ENCODE measurements at places on chromosomes 4 and X.
A peak's percentile ranks its signal among the peaks of the same experiment; 100 is the strongest.

DNA sequence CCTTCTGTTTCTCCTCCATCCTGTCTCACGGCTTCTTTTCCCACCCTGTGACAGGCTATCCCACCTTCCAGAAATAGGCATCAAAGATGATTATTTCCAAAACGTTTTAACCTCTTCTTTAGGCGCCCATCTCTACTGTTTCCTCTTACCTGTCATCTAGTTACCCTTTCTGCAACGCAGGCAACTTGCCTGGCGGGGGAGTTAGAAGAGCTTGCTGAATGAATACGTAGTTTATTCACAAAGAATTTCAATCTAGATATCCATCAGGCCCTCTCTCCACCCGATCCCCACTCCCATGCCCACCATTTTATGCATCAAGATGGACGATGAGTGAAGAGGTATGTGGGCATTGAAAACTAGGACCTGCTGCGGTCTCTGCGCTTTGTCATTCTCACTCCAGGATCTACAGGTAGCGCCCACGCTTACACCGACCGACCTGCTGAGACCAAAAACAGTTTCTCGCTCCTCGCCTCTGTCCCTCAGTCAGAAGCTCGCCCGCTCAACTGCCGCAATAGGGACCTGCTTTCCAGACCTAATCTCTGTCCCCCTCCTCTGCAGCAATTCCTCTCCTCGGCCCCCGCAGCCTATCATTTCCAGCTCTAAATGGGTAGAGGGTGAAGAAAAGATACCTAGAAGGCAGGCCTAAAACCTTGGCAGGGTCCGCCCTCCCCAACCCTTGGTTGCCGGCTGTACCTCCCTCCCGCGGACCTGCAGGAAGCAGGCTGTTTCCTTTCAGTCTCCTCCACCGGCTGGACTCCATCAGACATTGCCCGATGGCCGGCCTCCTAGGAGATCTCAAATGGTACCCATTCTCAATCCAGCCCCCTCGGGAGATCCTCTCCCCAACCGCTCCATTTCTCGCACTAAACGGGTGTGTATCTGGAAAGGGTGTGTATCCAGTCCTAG lies 624 bp downstream of the BEX5 start:
- DNase-seq, result peak; percentile 15

GRCh38 chr4:173045571-173045970 lies 123.0 kb upstream of the GALNT7 start:
- DNase-seq, result no peak

DNA sequence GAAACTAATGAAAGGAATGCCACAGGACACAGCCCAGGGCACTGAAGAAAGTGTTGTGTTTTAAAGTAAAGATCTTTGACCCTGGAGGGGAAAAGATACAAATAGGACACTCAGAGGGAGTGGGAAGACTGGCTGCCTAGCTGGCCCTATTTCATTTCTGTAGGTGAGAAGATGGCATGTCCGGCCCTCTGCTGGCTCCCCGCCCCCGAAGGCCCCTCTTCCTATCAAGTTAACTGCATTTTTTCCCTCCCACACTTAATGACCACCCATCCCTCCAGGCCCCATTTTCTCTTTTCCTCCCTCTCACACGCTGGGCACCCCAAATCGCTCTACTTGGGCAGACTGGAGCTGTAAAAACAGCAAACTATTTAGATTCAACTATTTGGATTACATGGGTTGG lies 5.5 kb upstream of the TRIM75 start:
- no peak for DNase-seq

DNA sequence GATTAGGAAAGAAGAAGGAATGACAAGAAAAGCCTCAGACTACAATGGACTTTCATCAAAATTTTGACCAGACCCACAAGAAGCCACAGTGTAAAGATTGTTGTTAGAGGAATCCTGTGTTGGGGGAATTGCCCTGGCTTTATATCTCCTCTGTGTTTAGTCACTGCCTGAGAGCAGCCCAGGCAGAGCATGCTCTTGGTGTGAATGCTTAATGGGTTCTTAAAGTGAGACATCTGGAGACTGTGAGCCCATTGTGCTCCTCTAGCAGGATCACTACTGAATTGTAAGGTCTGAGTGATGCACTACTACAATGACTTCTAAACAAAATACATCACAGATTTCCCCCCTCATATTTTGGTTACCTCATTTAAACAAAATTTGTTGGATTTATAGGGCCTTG lies 1860.5 kb upstream of the ADGRL3 start:
- DNase-seq, result no peak

DNA sequence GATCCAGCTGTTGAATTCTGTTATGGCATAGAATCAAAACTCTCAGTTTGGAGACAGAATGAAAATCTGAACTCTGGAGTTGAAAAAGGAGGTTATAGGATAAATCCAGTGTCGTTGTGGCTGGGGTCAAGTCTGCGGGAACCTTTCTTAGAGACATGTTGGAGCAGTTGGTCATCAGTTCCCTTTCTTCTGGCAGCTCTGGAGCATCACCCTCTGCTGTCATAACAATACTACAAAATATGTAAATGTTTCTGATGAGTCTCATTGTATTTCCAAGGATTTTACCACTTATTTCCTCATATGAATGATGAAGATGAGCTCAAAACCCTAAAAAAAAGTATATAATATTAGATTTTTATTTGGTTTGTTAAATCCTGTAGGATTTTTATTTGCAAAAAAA lies 7.5 kb downstream of the TLR10 start:
- DNase-seq, result no peak

DNA sequence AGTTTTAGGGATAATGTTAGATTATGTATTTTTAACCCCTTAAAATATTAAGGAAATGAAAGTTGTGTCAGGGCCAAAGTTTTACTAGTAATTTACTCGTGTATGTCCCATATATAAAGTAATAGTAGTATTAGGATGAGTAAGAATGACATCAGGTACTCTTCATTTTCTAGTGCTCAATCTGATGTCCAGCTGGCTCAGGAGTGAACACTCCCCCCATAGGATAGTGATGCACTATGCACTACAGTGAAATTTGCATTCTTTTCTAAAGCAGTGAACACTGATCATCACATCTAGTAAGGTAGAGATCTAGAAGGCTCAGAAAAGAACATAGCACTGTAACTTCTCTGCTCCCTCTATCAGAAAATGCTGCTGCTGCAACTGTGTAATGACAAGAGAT lies 409.7 kb downstream of the GLUD2 start:
- no peak for DNase-seq

DNA sequence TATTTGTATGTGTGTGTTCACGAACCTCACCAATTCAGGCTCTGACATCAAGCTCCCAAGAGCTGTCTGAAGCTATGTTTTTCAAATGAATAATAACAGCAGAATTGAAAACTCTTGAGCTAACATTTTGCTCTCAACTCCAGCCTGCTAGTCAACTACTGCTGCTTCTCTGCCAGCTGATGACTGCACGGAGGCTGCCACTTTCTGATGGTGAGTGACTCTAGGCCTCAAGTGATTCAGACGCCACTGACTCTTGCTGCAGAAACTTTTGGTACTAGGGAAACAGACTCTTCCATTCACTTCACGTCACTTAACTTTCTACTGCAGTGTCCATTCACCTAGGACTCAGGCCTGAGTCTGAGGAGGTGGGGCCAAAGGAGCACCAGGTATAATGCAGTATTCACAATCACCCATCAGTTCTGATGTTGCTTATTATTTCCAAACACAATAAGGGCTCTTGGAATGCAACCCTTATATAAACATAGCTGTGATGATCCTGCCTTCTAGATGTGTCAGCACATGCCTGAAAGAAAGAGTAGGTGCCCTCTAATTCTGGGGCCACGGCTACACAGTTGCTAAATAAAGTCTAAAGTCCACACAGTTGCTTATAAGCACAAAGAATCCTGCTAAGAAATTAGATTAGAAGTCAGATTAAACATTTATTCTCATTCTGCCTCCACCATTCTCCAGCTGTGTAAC lies 16.0 kb downstream of the PRDM8 start:
- DNase-seq, result no peak

Measured in NCI-H748 treated with DMSO at 0.1 percent for 48 hours (cell line).